Anterior cingulate cortex (tissue), 58 donors: ENCODE measurements at places on chromosomes 2 and 18.
A peak's percentile ranks its signal among the peaks of the same experiment; 100 is the strongest.

- no peak for DNase-seq
Measured at GRCh38 chr2:27262379-27263286, at the start of gene SLC30A3. TSS of gene SLC30A3 (minus strand) at chr2:27263047. CDS start at chr2:27262906, 141 bp downstream.

GRCh38 chr2:47652061-47652690 lies 130.8 kb upstream of the MSH6 start:
- no peak for DNase-seq

GRCh38 chr18:42106784-42107183 lies 151.8 kb downstream of the PIK3C3 start:
- DNase-seq = no peak

GRCh38 chr2:220528180-220528675 lies 900.8 kb downstream of the SLC4A3 start:
- DNase-seq = no peak

DNA sequence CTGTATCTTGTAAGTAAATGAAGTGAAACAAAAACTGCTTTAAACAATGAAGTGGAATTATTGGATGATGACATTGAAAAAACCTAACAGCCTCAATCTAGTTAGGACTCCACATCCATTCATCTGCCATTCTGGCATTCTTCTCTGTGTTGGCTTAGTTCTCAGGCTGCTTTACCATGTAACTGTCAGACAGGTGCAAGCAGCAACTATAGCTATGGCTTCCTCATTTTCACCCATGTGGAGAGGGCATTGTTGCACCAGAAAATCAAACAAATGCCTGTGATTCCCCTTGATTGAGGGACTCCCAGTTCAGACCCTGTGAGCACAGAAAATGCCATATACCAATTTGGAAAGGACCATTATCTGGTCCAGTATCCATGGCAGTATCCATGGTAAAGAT lies 129.5 kb upstream of the NYAP2 start:
- DNase-seq = no peak

- DNase-seq = no peak
Measured at GRCh38 chr2:164890544-164890943, 48.9 kb upstream of the COBLL1 start.

GRCh38 chr18:70037431-70038061 lies 89.9 kb upstream of the CD226 start:
- DNase-seq = no peak

- DNase-seq = no peak
Measured at GRCh38 chr2:45232818-45233217, 223.6 kb upstream of the SIX2 start.

DNA sequence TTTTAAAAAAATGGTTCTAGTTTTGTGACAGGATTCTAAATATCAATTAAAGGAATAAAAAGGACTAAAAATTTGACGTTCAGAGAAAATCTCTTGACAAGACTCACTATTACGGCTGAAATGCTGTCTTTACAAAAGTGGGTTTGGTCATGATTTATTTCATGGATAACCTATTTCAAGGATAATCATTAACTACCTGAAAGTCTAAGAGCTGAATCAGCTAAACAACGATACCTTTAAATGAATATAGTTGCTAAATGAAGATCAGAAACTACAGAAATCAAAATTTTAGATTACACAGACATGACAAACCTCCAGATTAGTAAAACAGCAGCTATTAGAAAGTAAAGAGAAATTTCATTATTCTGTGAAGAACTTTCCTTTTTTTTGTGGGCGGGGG lies 35.7 kb downstream of the RTTN start:
- no peak for DNase-seq

DNA sequence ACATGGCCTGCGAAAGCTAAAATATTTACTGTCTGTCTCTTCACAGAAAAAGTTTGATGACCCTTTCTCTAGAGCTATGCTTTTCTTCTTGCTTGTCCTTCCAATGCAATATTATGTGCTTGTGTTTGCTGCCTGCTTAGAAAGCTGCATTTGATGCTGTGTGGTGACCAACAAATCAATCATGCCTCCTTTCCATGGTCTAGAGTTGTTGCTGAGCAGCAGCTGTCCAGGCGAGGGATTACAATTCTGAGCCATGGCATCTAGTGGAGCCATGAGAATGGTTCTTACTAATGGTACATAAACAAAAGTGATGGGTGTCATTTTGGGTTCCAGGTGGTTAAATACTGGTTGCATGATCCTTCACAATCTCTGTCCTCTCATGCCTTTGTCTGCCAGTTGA lies 1142.1 kb downstream of the DPP10 start:
- no peak for DNase-seq

DNA sequence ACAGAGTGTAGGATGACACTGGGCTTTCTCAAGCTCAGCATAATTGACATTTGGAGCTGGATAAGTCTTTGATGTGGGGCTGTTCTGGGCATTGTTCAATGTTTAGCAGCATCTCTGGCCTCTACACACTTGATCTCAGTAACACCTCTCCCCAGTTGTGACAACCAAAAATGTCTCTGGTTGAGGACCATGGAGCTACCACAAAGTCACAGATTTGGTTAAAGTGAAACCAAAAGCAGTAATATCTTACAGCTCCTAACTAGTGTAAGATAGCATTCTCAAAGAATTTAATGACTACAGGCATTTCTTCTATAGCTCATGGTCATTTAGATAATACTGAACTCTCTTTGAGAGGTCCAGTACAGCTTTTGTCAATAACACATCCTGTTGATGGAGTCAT lies 23.4 kb upstream of the PAX3 start:
- DNase-seq = no peak

- peak; percentile 58 for DNase-seq
Measured at GRCh38 chr2:237441605-237442274, 27.8 kb upstream of the COL6A3 start.

DNA sequence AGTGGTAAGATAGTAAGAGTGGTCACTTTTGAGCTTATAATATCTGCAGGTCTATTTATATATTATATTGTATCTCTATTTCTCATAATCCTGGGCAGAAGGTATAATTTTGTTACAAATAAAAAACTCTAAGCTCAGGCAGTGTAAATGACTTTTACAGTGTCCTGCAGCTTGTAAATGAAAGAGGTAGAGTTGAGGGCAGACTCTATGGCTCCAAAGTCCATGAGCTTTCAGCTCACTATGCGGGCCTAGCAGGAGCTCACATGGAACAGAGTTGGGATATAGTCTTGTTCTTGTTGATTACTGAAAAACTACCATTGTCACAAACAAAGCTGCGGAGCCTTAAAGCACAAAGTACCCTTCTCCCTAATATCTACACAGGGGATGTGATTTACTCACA lies 361.4 kb downstream of the LNPK start:
- DNase-seq = no peak

GRCh38 chr2:236749346-236749745 lies 179.7 kb downstream of the ACKR3 start:
- no peak for DNase-seq

- no peak for DNase-seq
Measured at GRCh38 chr18:62663731-62664336, 51.5 kb upstream of the PHLPP1 start.
